ENCODE measurements at places on chromosomes 1 and 21.
A peak's percentile ranks its signal among the peaks of the same experiment; 100 is the strongest.

GRCh38 chr1:63817152-63817667 is 43.4 kb downstream of the ROR1 start:
- peak; percentile 76 for DNase-seq

DNA sequence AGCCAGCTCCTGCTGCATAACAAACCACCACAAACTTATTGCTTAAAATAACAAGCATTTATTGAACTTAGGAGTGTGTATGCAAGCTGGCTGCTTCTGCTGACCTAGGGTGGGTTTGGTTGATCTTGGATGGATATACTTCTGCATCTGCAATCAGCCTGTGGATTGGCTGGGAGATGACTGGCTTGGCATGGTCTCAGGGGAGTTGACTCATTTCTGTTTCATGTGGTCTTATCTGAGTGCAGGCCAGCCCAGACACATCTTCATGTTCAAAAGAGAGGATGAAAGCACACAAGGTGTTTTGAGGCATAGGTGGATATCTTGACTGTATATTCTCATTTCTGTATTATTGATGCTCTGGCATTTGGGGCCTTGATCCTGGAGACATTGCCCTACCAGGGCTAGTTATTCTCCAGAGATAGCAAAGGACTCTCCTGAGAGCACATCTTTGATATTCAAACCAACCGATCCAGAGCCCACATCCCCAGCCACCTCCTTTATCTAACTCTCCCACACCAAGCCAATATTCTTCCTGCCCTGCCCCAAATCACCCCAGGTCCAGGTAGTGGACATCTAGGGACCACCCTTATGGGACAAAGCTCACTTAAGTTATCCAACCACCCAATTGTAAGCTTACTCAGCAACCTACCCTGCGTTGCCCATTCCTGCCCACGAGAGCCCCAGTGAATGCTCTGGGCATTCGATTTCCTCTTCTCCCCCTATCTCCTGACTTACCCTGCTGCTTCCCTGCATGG is 350.8 kb downstream of the PTPRU start:
- DNase-seq = no peak

- peak; percentile 16 for DNase-seq
These were observed 203.2 kb downstream of the RHOU start for GRCh38 chr1:228938537-228938901.

DNA sequence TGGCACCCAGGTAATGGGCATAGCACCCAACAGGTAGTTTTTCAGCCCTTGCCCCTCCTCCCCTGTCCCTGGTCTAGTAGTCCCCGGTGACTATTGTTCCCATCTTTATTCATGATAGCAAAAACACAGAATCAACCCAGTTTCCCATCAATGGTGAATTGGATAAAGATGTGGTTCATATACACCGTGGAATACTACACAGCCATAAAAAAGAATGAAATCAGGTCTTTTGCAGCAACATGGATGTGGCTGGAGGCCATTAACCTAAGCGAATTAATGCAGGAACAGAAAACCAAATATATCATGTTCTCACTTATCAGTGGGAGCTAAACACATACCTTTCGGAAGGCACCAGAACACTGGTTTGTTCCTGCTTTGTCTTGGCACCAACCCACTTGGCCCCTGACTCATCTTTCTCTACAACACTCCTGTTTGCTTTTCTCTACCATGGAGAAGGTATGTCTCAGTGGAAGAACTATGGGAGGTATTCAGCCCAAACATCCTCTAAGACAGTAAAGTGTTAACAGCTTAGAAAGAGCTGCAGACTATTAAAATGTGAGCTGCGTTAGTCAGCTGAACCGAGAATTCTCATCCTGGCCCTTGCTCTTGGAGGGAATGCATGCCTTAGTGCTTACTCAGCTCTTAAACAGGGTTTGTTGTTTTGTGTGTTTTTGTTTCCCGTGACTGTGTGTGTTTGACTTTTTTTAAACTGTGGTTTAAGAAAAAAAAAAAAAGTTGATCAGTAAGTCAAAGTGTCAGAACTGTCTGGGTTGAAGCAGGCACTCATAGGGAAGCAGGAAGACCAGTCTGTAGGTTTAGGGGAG is 203.0 kb downstream of the TOMM20 start:
- peak; percentile 75 for DNase-seq

DNA sequence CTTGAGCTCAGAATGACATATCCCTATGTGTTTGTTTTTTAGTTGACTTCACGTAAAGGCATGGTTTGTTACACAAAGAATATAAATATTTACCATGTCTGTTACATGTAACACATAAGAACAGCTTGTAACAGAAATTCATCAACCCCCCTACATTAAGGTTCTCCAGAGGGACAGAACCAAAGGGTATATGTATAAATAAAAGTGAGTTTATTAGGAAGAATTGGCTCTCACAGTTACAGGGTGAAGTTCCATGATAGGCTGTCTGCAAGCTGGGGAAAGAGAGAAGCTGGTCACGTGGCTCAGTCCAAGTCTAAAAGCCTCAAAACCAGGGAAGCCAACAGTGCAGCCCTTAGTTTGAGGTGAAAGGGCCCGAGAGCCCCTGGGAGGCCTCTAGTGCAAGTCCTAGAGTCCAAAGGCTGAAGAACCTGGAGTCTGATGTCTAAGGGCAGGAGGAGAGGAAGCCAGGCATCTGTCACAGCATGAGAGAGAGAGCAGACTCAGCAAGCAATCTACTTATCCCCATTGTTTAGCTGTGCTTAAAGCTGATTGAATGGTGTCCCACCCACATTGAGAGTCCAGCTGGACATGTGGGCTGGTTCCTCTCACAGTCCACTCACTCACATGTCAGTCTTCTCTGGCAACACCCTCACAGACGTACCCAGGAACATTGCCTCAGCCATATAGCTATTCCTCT is 15.8 kb downstream of the THRAP3 start:
- peak; percentile 14 for DNase-seq

DNA sequence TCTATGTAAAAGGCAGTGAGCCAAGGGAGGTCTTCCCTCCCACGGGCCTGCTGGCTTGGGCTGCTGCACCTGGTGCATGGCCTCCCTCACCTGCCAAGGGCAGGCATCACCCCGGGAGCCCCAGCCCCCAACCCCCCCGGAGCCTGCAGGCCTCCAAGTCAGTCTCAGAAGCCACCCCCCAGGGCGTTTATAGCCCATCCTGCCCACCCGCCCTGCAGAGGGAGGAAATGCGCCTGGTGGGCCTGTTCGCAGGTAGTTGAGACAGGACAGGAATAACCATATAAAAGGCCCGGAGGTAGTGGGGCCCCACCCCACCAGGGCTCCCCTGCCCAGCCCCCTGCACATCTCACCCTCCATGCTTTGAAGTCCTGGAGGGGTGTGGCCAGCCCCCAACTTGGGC is 18.2 kb upstream of the ARF1 start:
- no peak for DNase-seq

DNA sequence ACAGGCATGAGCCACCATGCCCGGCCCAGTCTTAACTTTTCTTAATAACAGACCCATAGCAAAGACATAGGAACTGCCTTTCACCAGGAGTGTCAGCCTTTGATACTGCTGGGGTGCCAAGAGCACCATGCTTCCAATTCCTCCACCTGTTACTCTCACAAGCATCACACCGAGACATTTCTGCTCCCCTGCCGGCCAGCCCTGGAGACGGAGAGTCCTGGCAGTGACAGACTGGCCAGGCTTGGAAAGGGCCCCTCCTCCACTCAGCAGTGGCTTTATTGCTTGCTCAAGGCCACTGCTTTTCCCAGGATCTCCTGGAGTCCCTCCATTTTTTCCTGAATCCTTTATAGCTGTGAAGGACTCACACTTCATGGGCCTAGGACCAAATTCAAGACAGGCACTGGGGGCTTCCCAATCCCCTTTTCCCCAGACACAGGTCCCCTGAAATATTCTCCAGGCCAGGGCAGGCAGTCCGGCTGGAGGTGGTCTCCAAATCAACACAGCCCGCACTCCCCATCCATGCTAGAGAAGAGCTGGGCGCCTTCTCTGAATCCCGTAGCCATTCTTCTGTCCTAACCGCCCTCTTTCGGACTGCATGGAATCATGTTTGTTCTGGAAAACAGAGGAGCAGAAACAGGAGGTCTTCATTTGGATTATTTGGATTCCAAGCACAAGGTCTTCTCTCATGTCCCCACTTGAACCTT is 25.5 kb upstream of the PTPRF start:
- no peak for DNase-seq
